ENCODE measurements at places on chromosomes 4 and X. TPM values are rescaled to one million over a fixed set of nuclear protein-coding genes. Genes with fewer than 3 reads are reported as not detected.

The RNF175 gene
- not detected for total RNA-seq

The CT45A2 gene
- not detected for total RNA-seq

The SGMS2 gene
- total RNA-seq: 5.4 TPM

The TAF7L gene
- total RNA-seq: under 0.01 TPM

The AFM gene
- not detected for total RNA-seq

The HTN3 gene
- not detected for total RNA-seq

The TMEM187 gene
- 15.6 TPM for total RNA-seq

The G3BP2 gene
- 49.0 TPM for total RNA-seq

The FAM241A gene
- 1.3 TPM for total RNA-seq

The TLR2 gene
- 3.5 TPM for total RNA-seq

The RNF150 gene
- total RNA-seq: 4.0 TPM

The ATP7A gene
- total RNA-seq: 7.8 TPM

The ZFP42 gene
- total RNA-seq: not detected

The NPNT gene
- not detected for total RNA-seq

The PASD1 gene
- not detected for total RNA-seq

The ANOS1 gene
- total RNA-seq: 0.27 TPM

The PDE5A gene
- total RNA-seq: 1.3 TPM

The GPM6B gene
- total RNA-seq: 0.81 TPM

The STPG2 gene
- 0.54 TPM for total RNA-seq

The C4orf51 gene
- total RNA-seq: not detected

The KCND1 gene
- 3.0 TPM for total RNA-seq

The PLXNB3 gene
- total RNA-seq: 0.54 TPM

The XAGE1A gene
- total RNA-seq: not detected

The MAGEA8 gene
- total RNA-seq: not detected

The SLC6A14 gene
- not detected for total RNA-seq

The CTAG1A gene
- not detected for total RNA-seq

The BRS3 gene
- total RNA-seq: not detected

The NPY5R gene
- not detected for total RNA-seq

The SRPX2 gene
- not detected for total RNA-seq

The ODAM gene
- total RNA-seq: not detected

The HSD17B13 gene
- 0.27 TPM for total RNA-seq

The XG gene
- under 0.01 TPM for total RNA-seq

The CXCL5 gene
- total RNA-seq: not detected

The HSFX3 gene
- total RNA-seq: not detected

The PDGFRA gene
- under 0.01 TPM for total RNA-seq

The ABCG2 gene
- 1.1 TPM for total RNA-seq

The VCX3B gene
- not detected for total RNA-seq

The NKX3-2 gene
- not detected for total RNA-seq

The GRID2 gene
- not detected for total RNA-seq

The BEX2 gene
- total RNA-seq: 41.7 TPM

The COPS4 gene
- 53.1 TPM for total RNA-seq

The BTC gene
- 0.27 TPM for total RNA-seq

The CSAG3 gene
- not detected for total RNA-seq

The CPE gene
- under 0.01 TPM for total RNA-seq

The REPS2 gene
- 5.1 TPM for total RNA-seq

The ARHGAP24 gene
- total RNA-seq: 0.27 TPM

The SUPT20HL2 gene
- not detected for total RNA-seq

The RBMX2 gene
- total RNA-seq: 7.3 TPM

The UGT2A1 gene
- total RNA-seq: not detected

The ADH7 gene
- not detected for total RNA-seq

The ZFX gene
- total RNA-seq: 30.2 TPM

The TSR2 gene
- 8.9 TPM for total RNA-seq

The KLHL15 gene
- 17.2 TPM for total RNA-seq

The PNCK gene
- total RNA-seq: not detected
